ENCODE measurements at places on chromosomes 1 and 21. TPM values are rescaled to one million over a fixed set of nuclear protein-coding genes. Genes with fewer than 3 reads are reported as not detected.

The FYB2 gene
- not detected for total RNA-seq

The CRABP2 gene
- 22.9 TPM for total RNA-seq

The AKNAD1 gene
- 0.68 TPM for total RNA-seq

The BATF3 gene
- under 0.01 TPM for total RNA-seq

The HOOK1 gene
- 16.9 TPM for total RNA-seq

The NCAM2 gene
- not detected for total RNA-seq

The OR10J1 gene
- not detected for total RNA-seq

The RGS5 gene
- 5.1 TPM for total RNA-seq

The PROX1 gene
- total RNA-seq = 0.34 TPM

The TFF3 gene
- total RNA-seq = 0.21 TPM

The HMGN1 gene
- total RNA-seq = 328 TPM

The GCSAML gene
- under 0.01 TPM for total RNA-seq

The HPCA gene
- total RNA-seq = not detected

The DISC1 gene
- total RNA-seq = 0.85 TPM

The CD84 gene
- not detected for total RNA-seq

The SGIP1 gene
- total RNA-seq = not detected

The AMPD1 gene
- total RNA-seq = not detected

The NIBAN1 gene
- 138 TPM for total RNA-seq

The DPH2 gene
- total RNA-seq = 39.6 TPM

The WDR64 gene
- total RNA-seq = not detected

The LCE3C gene
- total RNA-seq = not detected

The LCE1E gene
- total RNA-seq = not detected

The C21orf58 gene
- total RNA-seq = 0.68 TPM

The GNG4 gene
- total RNA-seq = not detected

The CFAP107 gene
- not detected for total RNA-seq

The LORICRIN gene
- not detected for total RNA-seq

The IL24 gene
- total RNA-seq = 5.8 TPM

The PLD5 gene
- 1.0 TPM for total RNA-seq

The SLC16A4 gene
- total RNA-seq = 10.6 TPM

The CLEC20A gene
- total RNA-seq = not detected

The SPRR4 gene
- total RNA-seq = not detected

The FAM78B gene
- total RNA-seq = under 0.01 TPM

The FTCD gene
- total RNA-seq = not detected

The GRIK3 gene
- total RNA-seq = not detected

The DMBX1 gene
- total RNA-seq = not detected

The C1QA gene
- not detected for total RNA-seq

The KANK4 gene
- total RNA-seq = 4.2 TPM

The ERICH3 gene
- total RNA-seq = not detected

The TMED5 gene
- 106 TPM for total RNA-seq

The OR14K1 gene
- not detected for total RNA-seq

The CRYAA gene
- total RNA-seq = not detected

The SH2D1B gene
- 0.07 TPM for total RNA-seq
